ENCODE measurements at places on chromosomes 7 and 10.

- DNase-seq = no peak
Observed at GRCh38 chr10:64076322-64076940, 555.2 kb downstream of the REEP3 start.

DNA sequence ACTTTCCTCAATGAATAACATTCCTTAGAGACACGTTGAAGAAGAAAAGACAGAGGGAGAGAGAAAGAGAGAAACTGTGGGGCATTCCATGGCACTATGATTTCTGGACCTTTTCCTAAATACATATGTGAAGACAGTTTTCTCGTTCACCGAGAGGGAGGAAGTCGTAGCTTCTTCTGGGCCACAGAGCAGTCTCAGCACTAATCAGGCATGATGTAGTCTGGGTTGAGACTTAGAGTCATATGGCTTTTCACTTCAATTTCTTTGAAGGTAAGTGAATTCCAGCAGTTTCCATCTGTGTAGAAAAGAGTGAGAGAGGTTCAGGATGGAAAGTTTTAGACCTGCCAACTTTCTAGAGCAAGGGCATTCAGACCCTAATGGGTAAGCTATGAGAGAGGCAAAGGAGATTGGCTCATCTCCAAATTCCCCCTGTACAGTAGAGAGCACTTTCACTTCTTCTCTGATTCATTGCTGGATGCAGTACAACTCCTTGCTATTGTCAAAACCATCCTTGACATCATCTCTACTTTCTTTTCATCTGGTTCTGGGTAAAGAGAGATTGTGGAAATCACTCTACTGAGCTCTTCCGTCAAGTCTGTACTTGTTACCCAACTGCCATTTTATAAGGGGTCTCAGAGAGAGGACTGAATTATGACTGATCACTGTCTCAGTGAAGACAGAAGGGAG, 31.5 kb upstream of the OR9A4 start:
- peak; percentile 89 for DNase-seq

DNA sequence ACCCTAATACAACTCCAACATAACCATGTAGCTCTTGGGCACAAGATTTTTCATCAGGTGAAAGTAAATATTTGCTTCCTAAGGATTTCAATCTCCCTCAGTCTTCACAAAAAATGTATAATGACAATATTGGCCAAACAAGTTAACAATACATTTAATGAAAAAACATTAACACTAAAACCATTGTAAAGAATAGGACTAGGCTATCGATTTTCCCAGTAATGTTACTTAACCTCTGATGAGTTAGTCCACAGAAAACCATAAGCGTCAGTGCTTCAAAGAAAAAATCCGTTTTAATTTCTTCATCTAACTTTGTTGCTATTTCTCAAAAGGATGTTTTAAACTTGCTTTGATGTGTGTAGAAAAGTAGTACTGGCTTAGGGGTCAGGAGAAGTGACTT, 1.2 kb downstream of the ZNF33B start:
- no peak for DNase-seq

- DNase-seq = no peak
Observed at GRCh38 chr10:126203746-126204145, 184.5 kb downstream of the ADAM12 start.

GRCh38 chr7:10083766-10084165, 889.9 kb upstream of the PHF14 start:
- no peak for DNase-seq
